IMR-90 (cell line): ENCODE measurements at places on chromosomes 6 and 20.

DNA sequence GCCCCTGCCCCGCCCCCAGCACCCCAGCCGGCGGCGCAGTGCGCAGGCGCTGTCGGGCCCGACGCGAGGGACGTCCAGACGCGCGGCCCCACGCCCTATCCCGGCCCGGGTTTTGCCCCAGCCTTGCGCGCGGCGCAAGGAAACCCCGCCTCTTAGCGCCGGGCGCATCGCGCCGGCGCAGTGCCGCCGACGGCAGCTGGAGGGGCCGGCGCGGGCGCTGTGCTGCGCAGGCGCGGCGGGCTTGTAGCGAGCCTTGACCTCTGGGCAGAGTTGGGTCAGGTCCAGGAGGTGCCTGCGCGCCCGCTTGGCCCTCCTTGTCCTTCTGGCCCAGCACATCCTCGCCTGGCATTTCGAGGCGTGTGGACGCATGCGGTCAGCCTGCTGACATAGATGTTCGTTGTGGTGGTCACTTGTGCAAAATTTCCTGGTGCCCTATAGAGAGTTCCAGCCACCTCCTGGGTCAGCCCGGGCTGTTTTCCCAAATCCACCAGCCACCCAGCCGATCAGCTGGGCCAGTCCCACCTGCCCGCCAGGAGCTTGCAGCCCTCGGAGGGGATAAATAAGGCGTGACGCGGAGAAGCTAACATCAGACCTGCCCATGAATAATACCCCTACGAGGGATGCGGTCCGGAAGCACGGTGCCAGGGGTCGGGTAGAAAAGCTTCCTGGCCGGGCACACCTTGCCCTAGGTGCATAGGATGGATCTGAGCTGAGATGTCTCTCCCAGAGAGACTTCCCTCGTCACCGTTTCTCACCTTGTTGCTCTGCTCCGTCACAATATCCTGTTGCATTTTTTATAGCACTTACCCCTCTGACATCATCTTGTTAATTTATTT is 428 bp upstream of the PRELID3B start:
- peak; percentile 85 for DNase-seq

GRCh38 chr20:57663241-57663640 is 43.0 kb upstream of the ZBP1 start:
- DNase-seq = no peak

DNA sequence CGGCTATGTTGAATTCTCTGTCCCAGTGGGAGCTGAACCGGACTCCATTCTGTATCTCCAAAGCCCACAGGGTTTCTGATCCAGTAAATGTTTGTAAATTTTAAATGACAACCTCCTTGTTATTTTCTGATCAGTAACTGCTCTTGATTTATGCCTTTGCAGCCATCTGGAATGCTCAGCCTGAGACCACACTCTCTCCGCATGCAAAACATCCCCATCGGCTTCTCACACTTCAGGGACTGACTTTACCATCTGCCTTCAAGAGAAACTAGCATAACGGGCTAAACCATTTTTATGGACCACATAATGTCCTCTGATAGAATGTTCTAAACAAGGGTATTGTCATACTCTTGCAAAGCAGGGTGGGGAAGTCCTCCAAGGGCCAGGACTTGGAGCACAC is 94.5 kb upstream of the FOXQ1 start:
- no peak for DNase-seq

DNA sequence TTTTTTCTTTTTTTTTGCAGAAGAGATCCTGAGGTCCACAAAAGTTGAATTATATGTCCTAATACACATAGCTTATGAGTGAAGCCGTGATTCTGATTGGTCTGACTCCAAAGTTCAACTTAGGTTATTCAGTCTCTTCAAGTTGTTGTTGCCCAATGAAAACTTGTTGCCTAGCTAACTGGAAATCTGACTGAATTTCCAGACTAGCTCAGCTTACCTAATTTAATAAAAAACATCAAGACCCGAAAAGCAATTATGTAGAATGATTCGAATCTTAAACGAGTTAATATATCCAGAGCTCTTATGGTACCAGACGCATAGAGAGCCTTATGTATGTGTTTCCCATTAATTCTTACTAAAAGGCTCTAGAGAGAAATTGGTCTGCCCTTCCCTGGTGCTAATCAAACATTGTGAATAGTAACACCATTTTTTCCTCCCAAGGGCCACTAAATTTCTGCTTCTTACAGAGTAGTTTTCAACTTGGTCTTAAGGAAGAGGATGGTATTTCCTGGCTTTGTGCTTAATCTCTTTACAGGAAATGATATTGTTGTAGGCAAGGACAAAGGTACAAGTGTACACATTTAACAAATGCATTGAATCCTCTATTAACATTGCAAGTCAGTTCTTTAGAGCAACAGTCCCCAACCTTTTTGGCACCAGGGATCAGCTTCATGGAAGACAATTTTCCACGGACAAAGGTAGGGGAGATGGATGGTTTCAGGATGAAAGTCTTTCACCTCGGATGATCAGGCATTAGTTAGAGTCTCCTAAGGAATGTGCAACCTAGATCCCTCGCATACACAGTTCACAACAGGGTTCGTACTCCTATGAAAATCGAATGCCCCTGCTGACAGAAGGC is 107.9 kb downstream of the TSHZ2 start:
- no peak for DNase-seq

DNA sequence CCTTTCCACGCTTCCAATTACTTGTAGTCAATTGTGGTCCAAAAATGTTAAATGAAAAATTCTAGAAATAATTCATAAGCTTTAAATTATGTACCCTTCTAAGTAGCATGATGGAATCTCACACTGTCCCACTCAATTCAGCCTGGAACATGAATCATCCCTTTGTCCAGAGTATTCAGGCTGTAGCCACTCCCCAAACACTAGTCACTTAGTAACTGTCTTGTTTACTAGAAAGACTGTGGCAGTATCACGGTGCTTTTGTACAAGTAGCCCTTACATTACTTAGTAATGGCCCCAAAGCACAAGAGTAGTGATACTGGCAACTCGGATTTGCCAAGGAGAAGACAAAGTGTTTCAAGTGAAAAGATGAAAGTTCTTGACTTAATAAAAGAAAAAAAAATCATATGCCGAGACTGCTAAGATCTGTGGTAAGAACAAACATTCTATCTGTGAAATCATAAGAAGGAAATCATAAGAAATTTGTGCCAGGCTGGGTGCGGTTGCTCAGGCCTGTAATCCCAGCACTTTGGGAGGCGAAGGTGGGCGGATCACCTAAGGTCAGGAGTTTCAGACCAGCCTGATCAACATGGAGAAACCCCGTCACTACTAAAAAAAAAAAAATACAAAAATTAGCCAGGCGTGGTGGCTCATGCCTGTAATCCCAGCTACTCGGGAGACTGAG is 168.5 kb upstream of the SIM1 start:
- peak; percentile 83 for DNase-seq

DNA sequence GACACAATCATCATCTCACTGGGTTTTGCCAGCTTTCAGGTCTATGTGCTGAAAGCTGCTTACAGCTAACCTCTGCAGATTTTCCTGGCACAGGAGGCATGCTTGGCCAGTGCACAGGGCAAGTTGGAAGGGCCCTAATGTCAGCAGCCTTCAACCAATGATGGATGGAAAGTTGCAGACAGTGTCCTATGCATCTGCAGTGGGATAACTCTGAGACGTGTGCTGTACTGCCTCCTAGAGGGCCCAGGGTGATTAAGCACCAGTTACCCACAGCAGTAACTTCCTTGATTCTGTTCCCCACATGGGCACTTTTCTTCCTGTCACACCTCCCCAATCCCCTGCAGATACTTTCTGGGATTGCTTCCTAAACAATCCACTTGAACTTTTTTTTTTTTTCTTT is 38.6 kb downstream of the OVOL2 start:
- DNase-seq = peak; percentile 4

DNA sequence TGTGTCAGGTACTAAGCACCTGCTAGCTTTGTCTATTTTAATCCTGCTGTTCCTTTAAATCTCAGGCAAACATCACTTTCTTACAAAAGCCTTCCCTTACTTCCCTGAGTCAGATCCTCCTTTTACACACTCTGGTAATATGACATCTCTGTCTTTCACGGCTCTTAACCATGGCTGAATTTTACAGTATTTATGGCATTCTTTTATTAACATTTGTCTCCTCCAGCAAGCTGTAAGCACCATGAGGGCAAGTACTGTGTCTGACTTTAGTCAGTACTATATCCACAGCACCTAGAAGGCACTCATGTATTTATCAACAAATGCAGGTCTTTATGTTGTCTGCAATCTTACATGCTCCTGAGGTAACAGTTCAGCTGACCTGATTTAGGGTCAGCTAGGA is 33.7 kb upstream of the HBS1L start:
- no peak for DNase-seq

DNA sequence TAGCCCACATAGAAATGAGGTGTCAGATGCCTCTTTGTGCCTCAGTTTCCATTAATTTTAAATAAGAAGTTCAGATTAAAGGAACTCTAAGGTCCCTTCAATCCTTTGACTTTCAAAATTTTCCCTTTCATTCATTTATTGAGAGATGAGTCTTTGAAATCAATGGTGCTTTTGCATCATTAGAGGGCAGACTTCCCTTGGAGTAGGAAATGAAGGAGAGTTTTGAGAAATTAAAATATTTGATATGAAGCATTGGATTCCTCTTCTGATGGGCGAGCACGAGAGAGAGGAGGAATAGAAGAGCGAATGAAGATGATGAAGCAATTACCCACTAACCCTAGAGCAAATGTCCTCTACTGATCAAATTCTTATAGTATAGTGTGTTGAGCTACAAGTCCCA is 105.7 kb downstream of the EDN1 start:
- no peak for DNase-seq

GRCh38 chr6:11688425-11688709 is 90.2 kb downstream of the ADTRP start:
- DNase-seq = no peak

DNA sequence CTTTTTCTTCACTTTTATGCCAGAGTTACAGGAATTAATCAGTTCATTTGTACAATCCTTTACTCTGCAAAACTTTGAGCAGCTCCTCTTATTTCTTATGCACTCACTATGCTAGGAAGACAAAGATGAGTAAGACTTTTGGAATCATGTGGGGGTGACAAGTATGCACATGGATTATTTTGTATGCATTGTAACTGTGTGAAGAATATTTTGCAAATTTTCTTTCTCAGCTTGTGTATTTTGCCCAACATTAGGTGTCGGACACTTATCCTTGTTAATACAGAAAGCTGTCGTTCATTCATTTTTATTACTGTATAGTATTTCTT is 88.6 kb downstream of the PPP1R14C start:
- peak; percentile 57 for DNase-seq

DNA sequence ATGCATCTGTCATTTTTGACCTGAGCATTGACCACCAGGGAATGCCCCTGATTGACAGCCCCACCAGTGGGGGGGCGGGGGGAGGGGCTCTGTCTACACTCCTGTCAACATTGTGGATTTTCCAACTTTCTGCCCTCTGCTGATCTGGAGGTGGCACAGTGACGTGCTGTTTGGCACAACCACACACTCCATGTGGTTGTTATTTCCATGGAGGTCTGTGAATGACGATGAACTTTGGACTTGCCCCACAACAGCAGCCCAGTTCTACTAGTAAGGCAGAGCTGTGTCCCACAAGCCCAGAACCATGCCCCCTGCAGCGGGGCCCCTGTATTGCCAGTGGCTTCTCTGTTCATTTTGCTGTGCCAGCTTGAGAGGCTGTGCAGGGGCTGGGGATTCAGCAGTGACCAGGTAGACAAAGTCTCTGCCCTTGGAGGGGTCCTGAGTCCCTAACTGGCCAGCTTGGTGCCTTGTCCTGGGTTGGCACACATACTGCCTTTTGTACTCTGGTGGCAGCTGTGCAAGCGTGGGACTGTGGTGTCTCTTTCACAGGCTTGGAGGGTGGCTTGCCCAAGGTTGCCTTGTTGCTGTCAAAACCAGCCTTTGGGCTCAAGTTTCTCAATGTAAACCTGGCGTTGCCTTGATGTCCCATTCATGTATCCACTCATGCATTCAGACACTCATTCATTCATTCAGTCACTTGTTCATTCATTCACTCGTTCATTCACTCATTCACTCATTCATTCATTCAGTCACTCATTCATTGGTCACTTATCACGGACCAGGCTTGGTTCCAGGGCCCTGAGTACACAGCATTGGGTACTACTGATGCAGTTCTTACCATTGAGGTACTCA is 108.5 kb downstream of the SYCP2 start:
- no peak for DNase-seq

GRCh38 chr6:167687116-167687725 is 139.5 kb upstream of the AFDN start:
- DNase-seq = no peak

- DNase-seq = peak; percentile 96
Observed at GRCh38 chr6:23349521-23350147, 776.4 kb upstream of the NRSN1 start.

DNA sequence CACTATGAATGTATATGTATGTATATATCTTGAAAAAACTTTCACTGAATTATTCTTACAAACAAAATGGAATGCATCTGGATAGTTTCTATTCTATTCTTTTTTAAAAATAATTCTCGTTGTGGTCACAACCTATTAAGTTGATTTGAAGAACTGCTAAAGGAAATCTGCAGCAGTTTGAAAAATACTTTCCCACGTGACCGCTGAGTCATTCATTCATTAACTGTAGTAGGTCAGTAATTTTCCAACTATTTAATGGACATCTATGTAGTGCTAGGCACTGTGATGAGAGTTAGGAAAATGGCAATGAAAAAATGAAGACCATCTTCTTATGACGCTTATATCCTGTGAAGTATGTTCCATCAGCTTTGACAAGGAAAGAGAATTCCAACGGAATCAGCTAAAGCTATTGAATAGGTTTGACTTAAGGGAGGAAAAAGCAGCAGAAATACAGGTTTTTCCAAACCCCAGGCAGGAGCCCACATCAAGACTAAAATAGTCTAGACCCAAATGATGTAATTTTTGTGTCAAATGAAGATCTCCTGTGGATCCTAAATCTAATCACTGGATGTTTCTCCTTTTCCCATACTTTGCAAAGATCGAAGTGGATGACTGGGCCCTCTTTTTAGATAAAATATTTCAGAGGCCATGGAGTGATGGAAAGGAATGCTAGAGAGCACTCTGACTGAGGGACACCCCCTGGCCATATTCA is 4.1 kb upstream of the EFHC1 start:
- DNase-seq = peak; percentile 60

GRCh38 chr6:54897462-54898189 is 51.1 kb downstream of the FAM83B start:
- peak; percentile 72 for DNase-seq

GRCh38 chr6:33276864-33277662 is at the start of gene B3GALT4:
Gene B3GALT4 (plus strand): TSS chr6:33277123. CDS start chr6:33277420, 297 bp downstream.
- peak; percentile 68 for DNase-seq

DNA sequence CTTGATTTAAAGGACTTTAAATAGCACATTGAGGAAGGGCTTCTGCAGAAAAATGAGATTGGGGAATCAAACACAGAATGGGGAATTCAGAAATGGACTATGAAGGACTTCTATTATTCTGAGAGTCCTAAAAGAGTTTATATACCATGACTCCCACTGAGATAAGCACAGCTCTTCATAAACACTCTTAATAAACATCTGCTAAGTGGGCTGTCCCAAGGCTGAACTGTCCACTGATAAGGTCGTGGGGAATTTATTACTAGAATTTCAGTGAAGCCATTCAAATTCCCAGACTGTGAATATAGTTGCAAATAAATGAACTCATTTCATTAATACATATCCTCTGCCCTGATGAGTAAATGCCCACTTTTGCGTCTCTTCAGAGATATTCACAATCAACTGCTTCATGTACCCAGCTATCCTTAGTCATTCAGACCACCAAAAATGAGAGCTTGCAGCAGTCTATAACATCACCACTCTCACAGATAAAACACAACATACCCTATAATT is 468.2 kb upstream of the RUNX2 start:
- peak; percentile 9 for DNase-seq
